ENCODE measurements at places on chromosomes 5 and 9. TPM values are rescaled to one million over a fixed set of nuclear protein-coding genes. Genes with fewer than 3 reads are reported as not detected.

DNA sequence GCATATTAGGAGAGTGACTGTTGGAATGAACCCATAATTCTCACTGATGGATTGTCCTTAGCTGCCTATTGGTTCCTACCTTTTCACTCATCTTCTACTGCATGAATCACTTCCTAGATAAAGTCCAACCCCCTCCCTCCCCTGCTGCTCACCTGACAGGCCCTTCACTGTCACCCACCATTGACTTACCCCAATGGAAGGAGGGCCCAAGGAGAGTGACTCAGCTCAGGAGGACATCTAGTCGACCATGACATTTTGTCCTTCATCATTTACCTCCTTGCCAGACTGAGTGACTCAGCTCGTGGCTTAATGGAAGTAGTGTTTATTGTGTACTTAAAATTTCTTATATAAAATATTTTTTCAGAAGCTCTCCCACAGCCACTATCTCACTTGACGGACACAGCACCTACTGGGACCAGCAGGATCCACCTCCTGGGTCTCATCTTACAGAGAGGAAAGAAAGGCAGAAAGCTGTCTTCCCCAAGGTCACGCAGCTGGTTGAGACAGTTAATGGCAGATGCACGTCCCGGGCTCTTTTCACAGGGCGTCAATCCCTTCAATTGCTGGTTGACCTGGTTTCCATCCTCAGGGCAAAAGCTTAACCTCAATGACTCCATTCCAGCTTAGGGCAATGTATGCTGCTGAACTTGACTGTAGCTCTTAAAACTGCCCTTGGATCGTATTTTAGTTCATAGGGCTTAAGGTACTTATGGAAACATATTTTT lies 142.3 kb downstream of the MARCHF11 start:
- no peak for DNase-seq

GRCh38 chr5:132459031-132459982 lies 31.3 kb downstream of the IRF1 start:
- peak; percentile 93 for DNase-seq

DNA sequence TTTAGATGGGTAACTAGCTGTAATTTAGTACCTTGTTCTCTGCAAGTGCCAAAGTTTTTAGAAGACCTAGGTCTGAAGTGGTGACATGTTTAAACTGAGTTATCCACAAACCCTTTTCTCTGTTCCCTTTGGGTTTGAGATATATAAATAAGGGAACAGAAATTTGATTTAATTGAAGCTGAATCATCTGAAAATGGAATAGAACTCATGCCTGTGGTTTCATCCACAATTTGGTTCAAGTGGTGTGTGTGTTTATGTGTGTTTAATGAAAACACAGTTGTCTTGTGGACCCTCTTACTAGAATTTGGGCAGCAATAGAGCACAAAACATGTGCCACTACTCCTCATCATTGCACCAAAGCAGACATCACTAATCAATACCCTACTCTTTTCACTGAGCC lies 216.9 kb downstream of the GLIS3 start:
- DNase-seq, result no peak

DNA sequence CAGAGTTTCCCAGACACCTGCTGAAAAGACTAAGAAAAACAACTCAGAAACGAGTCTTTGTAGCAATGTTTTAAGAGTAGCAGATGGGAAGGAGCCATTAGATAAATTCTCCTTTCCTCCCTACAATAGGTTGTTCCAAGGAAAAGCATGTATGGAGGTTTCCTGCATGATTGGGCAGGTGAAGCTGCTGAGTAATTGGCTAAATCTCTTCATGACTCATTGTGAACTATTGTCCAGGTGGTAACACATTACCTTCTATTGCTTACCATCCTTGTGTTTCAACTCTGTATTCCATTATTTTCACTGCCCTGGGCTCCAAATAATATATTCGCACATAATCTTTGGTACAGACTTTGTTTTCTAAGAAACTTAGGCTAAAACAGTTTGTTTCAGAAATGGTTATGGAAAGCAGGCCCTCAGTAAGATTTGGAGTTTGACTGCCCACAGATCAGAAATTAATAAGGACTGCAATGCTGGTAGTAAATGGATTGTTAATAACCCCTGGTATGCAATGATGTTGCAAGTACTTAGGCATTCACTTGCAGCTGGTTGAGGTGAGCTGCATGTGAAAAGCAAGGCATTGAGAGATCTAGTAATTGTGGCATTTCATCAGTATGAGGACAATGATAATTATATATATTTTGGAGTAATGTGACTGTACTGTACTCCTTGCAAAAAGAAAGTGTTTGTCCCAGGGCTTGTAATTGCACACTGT lies 281.4 kb upstream of the VLDLR start:
- DNase-seq, result no peak

- no peak for DNase-seq
Observed at GRCh38 chr9:38207247-38207778, 138.3 kb upstream of the SHB start.

GRCh38 chr9:883011-883410 lies 41.5 kb downstream of the DMRT1 start:
- DNase-seq, result no peak

GRCh38 chr5:68947986-68948385 lies 145.8 kb upstream of the SLC30A5 start:
- no peak for DNase-seq

DNA sequence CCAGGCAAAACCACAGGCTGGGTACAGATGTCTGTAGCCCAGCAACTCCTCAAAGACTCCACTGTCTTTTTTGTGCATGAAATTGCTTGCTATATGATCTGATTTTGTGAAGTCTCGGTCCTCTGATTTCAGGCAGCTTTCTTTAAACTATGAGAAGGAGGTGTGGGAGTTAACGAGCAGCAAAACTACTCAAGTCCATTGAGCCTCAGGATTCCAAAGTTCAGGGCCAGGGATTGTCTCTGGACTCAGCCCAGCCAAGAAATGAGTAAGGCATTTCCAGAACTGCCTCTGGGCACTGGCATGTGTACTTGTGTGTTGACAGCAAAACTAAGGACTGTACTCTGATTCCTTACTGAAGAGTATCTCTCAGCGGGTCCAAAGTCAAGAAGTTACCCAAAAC lies 53.4 kb upstream of the GLIS3 start:
- no peak for DNase-seq

DNA sequence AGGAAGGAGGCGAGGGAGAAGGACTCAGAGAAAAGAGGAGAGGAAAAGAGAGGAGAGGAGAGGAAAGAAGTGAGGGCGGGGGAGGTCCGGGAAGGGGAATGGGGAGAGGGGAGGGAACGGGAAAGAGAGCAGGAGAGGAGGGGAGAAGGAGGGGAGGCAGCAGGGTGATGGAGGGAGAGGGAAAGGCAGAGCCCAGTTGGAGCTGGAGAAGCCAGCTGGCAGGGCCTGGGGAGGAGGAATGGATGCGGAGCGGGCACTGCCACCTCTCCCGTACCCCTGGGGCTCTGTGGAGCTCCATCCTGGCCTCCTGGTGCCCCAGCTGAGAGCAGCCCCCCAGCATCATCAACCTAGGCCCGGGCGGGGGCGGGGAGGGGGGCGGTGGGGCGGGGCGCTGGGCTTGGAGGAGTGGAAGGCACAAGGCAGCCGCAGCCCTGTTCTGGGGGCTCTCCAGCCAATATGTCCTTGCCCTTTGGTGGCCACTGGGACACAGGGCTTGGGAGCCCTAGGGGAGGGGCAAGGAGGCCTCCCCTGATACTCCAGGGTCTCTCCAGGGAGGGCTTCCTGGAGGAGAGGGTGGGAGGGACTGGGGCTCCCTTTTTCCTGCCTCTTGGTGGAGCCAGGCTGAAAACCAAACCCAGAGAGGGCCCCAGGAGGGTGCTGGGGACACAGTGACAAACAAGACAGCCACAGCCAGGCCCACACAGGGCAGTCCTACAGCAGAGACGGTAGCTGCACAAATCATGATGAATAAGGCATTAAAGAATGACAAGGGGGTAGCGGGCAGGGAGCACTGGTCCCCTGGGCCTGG lies 123.7 kb downstream of the C9orf50 start:
- no peak for DNase-seq

DNA sequence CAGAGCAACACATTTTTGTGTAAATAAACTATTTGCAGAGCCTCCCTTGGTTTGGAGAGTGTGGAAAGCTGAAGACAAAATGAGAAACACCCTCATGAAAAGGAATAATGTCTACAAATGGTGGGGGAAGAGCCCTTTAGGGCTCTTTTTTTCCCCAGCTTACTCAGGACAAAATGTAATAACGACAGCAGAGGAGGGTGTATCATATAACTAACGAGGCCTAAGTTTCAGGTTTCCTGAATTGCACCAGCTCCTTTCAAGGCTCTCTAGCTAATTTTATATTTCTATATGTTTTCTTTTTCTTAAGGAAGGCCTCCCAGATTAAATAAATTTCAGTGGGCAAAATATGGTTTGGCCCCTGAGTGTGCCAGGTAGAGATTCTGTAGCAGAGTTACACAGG lies 116.3 kb downstream of the FEM1C start:
- no peak for DNase-seq

GRCh38 chr9:134981829-134982228 lies 64.1 kb upstream of the FCN1 start:
- no peak for DNase-seq

DNA sequence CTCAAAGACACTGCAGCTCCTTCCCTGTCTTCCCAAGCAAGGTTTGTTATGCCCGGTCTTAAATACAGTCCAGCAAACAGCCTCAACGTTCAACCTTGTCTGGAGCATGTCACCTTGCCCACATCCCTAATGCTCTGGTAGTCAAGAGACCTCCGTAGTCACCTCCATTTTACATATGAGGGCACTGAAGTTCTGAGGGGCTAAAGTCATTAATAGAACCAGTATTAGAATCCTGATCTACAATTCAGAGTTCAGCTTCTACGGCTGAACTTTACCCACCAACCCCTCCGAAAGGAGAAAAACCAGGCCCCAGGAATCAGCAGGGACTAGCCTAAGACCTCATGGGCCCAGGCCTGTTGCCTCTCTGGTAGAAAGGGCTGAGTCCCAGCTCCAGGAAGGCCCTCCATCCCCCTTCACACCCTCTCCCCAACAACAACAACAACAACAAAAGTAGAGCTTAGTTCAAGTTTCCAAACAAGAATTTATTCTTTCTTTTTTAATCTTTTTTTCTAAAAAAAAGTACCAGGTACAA lies 795 bp upstream of the STOML2 start:
- DNase-seq, result no peak

DNA sequence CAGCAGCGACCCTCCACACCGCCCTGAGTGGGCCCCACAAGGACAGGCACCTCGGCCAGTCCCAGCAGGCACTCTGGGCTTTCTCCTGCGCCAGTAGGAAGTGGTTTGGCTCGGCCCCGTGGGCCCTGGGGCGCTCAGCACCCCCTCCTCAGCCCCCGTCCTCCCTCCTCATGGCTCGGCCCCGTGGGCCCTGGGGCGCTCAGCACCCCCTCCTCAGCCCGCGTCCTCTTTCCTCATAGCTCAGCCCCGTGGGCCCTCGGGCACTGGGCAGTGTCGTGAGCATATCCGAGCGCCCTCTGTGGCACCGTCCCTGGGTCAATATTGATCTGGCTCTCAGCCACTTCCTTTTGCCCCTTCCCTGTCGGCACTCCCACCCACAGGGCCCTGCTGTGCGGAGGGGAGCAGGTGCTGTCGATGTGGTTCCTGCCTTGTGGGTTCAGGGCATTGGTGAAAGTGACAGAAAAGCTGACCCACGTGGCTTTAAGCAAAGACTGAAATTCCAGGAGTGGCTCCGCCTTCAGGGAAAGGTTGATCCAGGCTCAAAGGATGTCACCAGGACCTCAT lies 5.5 kb upstream of the SCGB3A1 start:
- DNase-seq, result no peak

DNA sequence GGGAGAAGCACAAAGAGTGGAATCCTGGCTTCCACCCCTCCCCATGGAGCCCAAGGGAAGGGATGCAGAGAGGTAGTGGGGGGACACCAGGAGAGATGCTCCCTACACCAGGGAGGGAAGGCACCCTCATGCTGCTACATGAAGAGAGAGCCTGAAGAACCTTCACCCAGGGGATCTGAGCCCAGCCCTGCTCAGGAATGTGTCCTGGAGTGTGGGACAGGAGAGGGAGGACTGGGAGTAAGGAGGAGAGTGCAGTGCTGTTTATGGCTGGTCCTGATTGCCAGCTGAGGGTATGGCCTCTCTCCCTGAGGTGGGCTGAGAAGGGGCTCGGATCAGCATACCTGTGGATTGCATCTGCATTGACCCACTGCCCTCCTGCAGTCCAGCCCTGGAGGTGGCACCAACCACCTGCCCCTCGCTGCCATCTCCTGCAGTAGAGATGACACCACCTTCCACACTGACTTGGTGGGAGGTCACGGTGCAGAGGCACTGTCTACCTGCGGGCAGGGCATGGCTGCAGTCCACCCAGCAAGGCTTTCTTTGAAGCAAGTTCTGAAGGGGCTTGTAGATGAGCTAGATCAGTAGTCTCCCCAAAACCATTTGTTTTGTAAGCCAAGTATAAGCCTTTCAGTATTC lies 114.9 kb upstream of the SLC25A48 start:
- DNase-seq, result no peak

DNA sequence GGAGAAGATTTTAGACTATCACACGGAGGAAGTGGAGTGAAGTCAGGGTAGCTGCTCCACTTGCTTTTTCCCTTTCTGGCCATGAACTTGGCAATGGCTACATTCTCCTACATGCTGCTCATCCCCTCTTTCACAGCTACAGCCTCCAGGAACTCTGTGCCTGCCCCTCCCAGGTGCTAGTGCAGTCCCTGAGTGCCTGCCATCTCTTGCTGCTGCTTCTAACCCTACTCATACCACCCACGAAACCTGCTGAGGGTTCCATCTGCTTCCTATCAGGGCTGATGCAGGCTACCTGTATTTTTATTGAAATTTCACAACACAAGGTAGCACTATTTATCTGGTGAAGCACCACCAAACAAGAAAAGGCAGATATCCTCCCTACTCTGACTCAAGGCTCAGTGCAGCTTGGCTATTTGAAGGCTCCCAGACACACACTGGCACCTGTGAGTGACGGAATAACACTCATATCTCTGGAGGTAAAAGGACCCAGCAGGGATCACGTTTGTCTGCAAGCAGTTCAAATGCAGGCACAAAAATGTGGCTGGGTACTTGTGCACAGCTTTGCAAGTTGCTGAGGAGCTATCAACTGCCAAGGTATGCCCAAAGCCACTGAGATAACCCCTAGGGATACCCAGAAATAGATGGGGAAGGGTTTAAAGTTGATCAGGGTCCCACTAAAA lies 51.6 kb downstream of the MARCHF11 start:
- no peak for DNase-seq

- no peak for DNase-seq
Observed at GRCh38 chr9:95841377-95841776, 34.1 kb upstream of the ERCC6L2 start.

GRCh38 chr9:69036799-69037198 lies 1.2 kb downstream of the FXN start:
- DNase-seq, result no peak

- no peak for DNase-seq
Observed at GRCh38 chr5:93902288-93902687, 160.9 kb upstream of the POU5F2 start.

DNA sequence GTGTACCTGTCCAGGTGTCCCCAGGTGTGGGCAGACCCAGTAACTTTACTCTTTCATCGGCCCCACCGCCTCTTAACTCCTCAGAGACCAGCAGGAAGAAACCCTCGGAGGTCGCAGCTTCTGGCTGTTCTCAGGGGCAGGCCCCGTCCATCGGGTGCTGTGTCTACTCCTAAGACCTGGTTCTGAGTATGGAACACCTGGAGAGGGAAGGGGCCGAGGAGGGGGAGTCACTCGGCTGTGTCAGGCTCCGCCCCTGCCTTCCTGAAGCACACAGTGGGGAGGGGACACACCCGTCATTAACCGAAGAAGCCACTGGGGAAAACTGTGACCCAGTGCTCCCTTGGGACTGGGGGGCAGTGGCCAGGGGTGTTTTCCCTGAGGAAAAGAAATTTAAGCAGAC lies 22.3 kb downstream of the NTNG2 start:
- no peak for DNase-seq

The INSL4 gene
- not detected for total RNA-seq

The SHROOM1 gene
- total RNA-seq, result 9.0 TPM

The SPINK1 gene
- not detected for total RNA-seq

All from H4 (cell line).